Hematopoietic multipotent progenitor cell treated with erythropoietin and hydrocortisone succinate and interleukin-3 and kit ligand, for 8 days (in vitro differentiated cells): ENCODE measurements at places on chromosomes 7 and 10.

DNA sequence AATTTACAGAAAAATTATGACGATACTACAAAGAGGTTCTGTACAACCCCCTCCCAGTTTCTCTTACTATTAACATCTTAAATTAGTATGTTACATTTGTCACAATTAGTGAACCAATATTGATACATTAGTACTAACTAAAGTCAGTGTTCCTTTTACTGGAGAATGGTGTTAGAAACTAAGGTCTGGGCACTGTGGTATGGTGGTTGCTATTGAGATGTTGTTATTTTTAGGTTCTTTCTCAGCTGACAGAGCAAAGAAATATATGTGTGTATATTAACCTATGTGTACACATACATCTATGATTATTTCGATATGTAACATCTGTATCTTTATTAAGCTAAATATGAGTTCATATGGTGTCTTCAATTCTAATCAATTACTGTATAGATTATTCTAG, 11.7 kb upstream of the CFTR start:
- DNase-seq, result no peak

GRCh38 chr10:2858452-2858851, 208.9 kb upstream of the PFKP start:
- no peak for DNase-seq

DNA sequence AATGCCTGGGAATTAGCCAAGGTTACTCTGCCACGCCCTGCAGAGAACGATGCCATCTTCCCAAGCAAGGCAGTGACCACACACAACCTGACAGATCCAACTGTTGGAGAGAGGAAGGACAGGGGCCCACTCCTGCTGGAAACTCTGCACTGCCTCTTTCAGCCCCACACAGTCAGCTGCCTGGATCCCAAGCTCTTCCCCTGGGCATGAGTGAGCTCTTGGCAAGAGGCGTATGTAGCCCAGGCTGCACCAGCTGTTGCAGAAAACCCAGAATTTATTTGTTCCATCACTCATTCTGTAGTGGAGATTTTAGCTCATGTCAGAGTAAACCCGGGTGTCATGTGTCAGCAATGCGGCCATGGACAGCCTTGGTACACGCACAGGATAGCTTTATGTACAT, 135.1 kb upstream of the TRIM24 start:
- DNase-seq, result no peak

DNA sequence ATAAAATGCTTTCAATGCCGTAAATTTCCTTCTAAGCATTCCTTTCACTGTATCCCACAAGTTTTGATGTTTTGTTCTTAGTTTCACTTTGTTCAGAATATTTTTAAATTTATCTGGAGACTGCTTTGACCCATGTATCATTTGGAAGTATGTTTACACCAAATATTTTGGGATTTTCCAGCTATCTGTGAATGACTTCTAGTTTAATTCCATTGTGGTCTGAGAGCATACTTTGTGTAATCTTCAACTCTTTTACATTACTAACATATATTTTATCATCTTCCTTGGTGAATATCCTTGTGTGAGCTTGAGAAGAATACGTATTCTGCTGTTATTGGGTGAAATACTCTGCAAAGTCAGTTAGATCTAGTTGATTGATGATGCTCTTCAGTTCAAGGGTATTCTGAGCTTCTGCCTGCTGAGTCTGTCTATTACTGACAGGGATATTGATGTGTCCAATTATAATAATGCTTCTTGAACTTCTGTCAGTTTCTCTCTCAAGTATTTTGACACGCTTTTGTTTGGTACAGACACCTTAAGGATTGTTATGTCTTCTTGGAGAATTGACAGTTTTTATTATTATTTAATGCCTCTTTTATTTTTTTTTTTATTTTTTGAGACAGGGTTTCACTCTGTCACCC, 31.6 kb downstream of the MKLN1 start:
- DNase-seq, result no peak

- no peak for DNase-seq
Measured at GRCh38 chr7:158408318-158408920, 179.2 kb downstream of the PTPRN2 start.

- DNase-seq, result no peak
Measured at GRCh38 chr7:117567781-117568180, 88.0 kb downstream of the CFTR start.

GRCh38 chr7:33185786-33186185, 56.4 kb downstream of the BBS9 start:
- peak; percentile 63 for DNase-seq

DNA sequence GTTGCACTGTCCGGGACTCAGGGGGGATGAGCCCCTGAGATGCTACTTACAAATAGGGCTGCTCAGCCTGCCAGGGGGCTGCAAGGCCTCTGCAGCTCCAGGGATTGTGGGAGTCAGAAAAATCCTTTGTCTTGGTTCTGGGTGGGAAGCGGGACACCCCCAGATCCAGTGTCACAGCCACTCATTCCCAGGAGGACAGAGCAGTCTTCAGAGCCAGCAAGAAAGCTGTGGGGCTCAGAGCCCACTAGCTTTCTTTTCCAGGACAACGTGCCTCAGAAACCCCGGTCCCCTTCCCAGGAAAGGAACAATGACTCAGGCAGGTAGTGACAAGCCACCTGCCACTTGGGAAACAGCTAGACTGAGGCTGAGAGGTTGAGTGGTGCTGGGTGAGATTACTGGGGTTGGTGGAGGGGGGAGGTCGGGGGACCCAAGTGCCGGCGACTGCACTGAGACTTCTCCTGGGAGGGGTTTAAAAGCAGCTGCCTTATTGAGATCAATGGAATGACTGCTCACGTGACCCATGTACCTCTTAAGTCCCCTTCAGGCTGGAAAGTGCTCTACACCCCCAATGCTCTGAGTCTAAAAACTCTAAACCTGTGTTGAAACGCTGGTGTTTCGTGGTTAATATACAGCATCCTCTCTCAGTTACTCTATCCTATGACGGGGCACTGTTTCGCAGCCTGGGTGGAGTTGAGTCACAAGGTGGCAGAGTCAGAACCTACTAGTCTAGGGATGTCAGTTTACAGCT, 123.6 kb downstream of the UBE2H start:
- DNase-seq, result no peak

DNA sequence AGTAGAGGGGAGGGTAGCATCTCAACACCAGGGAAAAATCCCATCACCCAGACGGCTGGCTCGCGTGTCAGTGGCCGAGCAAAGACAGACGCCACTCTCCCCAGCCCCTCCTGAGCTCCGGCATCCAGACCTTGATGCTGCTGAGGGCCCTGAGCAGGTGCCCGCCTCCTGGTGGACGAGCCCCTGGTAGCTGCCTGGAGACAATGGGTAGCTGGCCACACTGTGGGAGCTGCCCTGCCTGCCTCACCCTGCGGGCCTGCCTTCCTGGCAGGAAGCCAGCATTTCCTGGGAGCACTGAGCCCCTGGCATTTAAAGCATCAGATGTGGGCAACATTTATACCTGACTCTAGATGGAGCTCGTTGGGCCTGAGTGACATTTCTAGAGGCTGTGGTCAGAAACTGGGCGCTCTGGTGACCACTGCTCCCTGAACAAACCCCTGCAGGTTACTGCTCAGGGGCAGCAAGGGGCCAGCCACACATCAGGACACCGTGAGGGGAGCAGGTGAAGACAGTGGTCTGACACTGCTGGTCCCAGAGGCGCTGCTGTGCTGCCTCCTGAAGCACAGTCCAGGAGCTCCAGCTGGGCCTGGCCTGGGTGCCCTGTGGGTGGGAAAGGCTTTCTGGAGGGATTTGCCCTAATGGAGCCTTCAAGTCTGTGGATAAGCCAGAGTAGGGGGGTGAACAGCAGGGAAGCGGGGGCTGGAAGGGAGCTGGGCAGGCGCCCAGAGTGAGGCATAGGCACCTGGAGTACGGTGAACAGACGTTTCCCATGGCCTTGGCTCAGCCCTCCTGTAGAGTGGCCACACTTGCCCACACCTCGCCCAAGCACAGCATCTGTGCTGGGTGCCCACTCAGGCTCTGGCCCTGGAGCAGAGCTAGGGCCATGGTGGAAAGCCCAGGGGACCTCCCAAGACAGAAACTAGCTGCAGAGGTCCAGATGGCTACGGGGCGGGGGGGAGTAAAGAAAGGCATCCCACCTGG, 138.7 kb downstream of the MAPK8 start:
- DNase-seq, result peak; percentile 55

DNA sequence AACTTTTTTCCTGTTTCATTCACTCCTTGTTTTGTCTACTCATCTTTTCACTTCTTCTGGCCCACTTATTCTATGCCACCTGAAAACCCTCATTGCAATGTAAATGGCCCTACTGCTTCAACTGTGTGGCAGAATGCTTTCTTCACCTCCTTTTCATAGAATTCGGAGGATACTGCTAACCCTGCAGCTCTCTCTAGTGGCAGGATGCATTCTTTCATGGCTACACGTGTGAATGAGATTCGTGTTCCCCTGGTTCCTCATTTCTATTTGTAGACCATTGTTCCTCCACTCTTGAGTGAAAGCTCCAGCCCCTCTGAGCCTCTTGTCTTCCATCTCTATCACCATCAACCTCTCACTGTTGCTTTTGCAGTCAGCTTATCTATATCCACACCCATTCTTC, 20.9 kb upstream of the CYP26C1 start:
- peak; percentile 63 for DNase-seq

DNA sequence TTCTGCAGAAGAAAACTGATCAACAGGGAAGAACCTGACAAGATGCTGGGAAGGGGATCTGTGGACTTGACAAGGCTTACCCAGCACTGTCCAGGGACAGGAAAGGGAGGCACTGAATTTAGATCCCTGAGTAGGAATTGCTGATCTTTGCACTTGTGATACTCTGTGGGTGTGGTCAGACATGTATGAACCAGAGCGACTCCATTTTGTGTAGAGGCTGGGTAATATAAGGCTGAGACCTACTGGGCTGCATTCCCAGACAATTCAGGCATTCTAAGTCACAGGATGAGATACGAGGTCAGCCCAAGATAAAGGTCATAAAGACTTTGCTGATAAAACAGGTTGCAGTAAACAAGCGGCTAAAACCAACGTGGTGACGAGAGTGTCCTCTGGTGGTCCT, 60.7 kb downstream of the CCDC3 start:
- no peak for DNase-seq
